ENCODE measurements at places on chromosomes 3 and 15.

DNA sequence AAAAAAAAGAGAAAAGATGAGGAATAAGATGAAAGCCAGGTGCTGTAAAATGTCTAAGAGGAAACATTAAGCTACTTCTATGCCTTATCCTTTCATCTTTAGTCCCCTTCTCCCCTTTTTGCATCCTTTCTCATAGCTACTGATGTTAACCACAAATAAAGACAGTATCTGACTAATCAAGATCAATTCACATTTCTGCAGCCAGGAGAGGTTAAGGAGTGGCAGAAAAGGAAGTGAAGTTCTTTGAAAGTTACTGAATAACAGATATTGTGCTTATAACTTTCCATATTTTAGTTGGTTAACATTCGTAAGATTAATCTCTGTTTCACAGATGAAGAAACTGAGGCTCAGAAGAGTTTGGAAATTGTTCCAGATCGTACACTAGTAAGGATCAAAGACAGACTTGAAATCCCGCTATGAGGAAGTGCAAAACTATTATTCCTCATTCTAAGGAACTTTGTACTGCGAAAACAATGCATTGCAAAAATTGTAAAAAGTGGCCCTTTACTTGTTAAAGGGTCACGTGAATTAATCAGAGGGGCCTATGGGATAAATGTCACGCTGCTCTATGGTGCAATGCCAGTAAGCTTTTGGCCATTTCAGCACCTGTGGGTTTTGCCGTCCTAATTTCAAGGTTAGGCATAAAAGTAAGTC lies 117.7 kb upstream of the GRM7 start:
- DNase-seq: no peak

GRCh38 chr3:71120012-71120411 lies 463.5 kb downstream of the FOXP1 start:
- DNase-seq: no peak

- peak; percentile 40 for DNase-seq
Observed at GRCh38 chr3:172560026-172560425, 36.8 kb upstream of the TNFSF10 start.

DNA sequence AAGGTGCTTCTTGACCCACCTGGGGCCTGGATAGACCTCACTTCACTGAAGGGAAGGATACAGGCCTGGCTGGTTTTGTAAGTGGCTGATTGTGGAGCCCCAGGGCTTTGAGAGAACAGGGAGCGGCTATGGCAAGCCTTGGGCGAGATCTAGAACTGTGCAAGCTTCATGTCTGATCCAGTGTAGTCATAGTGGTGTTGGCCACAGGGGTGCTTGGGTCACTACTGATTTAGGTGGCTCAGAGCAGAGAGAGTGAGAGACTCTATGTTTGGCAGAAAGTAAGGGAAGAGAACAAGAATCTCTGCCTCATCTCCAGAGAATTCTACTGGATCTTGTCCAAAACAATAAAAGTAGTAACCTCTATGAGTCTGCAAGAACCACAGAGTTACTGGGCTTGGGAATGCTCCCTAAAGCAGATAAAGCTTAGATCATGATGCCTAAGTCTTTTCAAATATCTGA lies 394.2 kb upstream of the EPHA3 start:
- DNase-seq: peak; percentile 33

DNA sequence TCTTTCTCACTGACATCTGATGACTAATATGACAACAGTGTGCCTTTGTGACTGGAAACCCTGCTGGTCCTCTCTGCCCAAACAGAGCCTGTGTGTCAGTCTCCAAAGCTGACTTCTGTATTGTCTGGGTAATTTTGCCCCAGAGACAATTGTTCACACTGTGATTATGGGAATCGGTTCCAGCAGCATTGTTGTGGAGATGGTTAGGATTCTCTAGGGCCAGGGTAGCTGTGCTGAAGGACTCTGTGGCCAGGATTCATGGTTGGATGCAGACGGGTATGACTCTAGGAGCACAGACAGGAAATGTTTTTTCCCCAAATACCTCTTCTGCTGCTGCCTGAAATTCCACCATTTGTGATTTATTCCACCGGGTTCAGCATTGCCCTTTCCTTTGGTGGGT lies 57.5 kb upstream of the ITGA11 start:
- DNase-seq: no peak

GRCh38 chr3:8996681-8997121 lies 33.4 kb upstream of the RAD18 start:
- no peak for DNase-seq

- DNase-seq: peak; percentile 60
Observed at GRCh38 chr15:82849556-82850512, 40.4 kb downstream of the WHAMM start.

DNA sequence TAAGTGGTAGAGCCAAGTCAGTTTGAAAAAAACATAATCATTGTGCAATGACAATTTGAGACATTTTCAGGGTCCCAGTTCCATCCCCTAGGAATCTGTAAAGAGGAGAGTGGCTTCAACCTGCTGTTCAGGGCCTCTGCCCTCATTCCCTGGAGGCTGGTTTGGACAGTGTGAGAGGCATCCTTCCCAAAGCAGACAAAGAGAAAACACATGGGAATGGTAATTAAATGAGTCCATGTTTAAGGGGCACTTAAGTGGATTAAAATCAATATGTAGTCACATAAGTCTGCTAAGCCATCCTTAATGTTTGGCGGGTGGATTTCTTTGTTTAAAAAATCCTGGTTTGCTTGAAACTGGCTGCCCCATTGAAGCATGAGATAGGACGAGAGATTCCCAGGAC lies 146.3 kb upstream of the CTDSPL start:
- DNase-seq: no peak

- DNase-seq: no peak
Observed at GRCh38 chr3:195738274-195739044, 17.7 kb downstream of the MUC20 start.

DNA sequence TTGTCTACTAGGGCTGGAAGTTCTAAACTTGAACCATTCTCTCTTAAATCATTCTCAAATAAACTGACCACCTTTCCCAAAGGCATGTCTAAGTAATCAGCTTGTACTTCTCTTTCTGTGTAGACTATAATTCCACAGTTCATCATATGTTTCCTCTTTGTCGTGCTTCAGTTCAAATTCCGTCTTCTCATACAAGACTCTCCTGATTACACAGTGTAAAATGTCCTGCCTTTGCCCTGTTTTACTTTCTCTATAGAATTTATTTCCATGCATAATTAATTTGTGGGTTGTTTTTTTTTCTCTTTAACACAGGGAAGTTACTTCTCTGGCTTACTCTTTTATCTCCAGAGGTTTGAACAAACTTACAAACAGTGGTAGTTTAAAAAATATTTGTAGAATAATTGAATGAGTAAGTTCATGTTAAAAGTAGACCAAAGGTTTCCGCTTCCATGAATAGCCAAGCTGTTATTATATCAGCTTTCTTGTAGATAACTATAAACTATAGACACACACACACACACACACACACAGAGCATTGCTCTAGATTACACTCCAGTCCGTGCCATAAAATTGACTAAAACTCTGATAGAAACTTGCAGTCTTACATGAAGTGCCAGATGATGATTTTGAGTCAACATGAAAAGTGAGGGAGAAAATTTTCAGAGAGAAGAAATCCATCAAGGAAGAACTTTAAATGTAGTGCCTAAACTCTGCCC lies 119.0 kb downstream of the SUCNR1 start:
- DNase-seq: no peak

DNA sequence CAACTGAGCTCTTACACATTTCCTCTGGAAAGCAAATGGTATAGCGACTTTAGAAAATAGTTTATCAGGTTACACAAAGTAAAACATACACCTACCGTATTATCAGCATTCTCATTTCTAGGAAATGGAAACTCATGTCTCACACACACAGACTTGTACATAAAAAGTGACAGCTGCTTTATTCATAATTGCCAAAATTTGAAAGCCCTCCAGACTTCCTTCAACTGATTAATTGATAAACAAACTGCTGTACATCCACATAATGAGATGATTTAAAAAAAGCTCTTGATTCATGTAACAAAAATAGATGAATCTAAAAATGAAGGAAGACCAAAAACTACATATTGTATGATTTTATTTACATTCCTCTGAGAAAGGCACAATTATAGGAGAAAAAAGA lies 425.5 kb downstream of the GABRG3 start:
- no peak for DNase-seq

DNA sequence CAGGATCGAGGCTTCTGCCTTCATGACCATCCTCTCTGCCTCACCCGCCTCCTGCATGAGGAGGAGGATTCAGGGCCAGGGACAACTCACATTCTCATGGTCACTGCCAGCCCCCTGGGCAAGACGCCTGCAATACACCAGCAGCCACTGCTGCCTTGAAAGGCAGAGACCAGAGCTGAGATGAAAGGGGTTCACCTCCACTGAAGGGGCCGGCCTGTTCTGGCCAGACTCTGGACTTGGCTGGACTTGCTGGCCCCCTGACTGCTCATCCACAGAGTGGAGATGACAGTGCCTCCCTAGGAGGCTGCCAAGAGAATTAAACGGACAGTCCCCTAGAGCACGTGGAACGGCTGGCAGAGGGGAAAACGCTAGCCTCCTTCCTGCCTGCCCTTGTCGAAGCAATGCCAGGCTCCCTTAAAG lies 35.2 kb downstream of the MGLL start:
- DNase-seq: no peak

- no peak for DNase-seq
Observed at GRCh38 chr15:73442421-73442820, 543 bp upstream of the REC114 start.

GRCh38 chr15:57160823-57161560 lies 215.3 kb upstream of the CGNL1 start:
- DNase-seq: no peak

- DNase-seq: no peak
Observed at GRCh38 chr3:15071699-15072098, 6.6 kb upstream of the MRPS25 start.

- no peak for DNase-seq
Observed at GRCh38 chr15:74038707-74039655, 43.4 kb downstream of the GOLGA6A start.

GRCh38 chr3:143952569-143953072 lies 19.0 kb upstream of the DIPK2A start:
- DNase-seq: no peak

DNA sequence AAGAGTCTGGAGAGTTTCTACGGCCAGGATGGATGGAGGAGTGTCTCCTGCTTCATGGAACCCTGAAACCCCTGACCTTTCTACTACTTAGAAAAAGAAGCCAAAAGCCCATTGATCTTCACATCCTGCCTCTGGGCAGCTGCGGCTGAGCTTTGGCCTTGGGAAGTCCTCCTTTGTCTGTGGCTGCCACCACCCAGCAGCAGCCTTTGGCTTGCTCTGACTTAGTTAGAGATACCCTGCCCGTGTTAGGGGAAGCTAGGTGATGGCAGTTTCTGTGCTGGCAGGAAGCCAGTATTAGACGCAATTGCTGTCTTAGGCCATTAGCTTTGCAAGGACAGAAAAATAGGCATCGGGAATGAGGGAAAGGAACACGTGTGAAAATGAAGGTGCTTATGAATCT lies 18.8 kb downstream of the APH1B start:
- no peak for DNase-seq

DNA sequence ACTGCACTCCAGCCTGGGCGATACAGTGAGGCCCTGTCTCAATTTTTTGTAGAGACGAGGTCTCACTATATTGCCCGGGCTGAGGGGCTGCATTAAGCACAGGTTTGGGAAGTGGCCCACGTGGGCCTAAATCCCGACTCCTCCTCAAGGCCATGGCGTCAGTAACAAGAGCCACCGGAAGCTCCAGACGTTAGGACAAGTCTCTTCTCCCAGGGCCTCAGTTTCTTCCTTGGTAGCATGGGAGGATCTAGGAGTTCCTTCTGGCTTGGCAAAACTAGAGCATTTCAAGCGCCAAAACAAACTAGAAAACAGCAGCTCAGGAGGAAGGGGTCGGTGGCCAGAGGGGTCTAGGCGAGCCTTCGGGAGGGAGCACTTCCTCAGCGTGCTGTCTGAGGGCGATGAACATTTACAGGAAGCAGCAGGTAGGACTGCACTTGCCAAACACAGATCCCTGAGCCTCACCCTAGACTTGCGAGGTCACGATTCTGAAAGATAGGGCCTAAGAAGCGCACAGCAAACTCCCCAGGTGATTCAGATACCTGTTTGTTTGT lies 536 bp downstream of the SNAPC5 start:
- DNase-seq: no peak

- no peak for DNase-seq
Observed at GRCh38 chr3:196208942-196209695, 2.1 kb downstream of the ZDHHC19 start.

GRCh38 chr3:28053759-28054158 lies 187.7 kb upstream of the CMC1 start:
- peak; percentile 35 for DNase-seq

- DNase-seq: no peak
Observed at GRCh38 chr3:133278260-133279043, 121.4 kb upstream of the BFSP2 start.

GRCh38 chr3:191484461-191484860 lies 23.5 kb downstream of the PYDC2 start:
- peak; percentile 66 for DNase-seq

DNA sequence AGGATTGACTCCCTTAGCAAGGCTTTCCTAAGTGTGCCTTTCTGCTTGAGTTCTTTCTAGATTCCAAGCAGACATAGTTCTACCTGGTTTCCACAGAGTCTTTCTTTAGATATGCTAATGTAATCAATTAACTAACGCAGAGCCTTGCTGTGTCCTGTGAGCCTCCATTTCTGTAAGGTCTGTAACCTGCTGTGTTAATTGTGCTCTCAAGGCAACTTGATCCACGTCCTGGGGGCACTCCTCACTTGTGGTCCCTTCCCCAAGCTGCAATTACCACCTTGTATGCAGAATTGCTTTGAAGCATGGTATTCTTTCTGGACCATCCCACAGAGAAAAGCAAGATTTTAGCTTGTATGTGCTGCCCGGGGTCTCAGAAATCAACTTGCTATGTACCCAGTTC lies 29.5 kb upstream of the THSD4 start:
- DNase-seq: no peak

- no peak for DNase-seq
Observed at GRCh38 chr3:42803414-42804105, 730 bp downstream of the HIGD1A start.

DNA sequence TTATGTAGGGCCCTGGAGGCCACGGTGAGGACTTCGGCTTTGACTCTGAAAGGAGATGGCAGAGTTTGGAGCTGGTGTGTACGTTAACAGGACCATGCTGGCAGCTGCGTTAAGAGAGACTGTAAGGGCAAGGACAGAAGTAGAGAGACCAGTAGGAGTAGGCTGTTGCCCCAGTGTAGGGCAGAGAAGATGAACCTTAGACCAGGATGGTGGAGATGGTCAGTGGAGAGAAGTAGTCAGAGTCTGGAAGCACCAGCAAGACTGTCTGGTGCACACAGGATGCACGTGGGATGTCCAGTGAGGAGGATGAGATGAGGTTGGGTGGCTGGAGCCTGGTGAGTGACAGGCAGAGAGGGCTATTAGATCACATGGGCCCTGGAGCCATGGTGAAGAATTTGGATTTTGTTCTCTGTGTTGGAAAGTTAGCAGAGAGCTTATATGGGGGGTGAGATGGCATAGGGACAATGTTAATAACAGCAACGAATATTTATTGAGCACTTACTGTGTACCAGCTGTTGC lies 150.1 kb downstream of the IGF1R start:
- DNase-seq: no peak

DNA sequence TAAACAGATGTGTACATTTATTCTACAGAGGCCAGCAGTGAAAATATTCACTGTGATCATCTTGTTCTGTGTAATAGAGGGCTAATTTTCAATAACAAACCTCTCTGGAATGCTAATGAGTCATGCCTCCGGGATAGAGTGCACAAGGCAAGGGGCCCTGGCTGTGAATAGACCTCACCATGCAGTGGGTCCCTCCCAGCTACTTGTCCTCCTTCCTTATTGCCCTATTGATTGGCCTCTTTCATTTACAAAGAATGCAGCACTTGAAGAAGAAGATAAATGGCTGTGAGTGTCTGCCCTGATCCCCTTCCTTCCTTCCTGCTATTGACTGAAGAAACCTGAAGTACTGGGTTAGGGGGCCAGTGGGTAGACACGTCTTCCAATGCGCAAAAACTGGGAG lies 436.3 kb downstream of the WDR72 start:
- DNase-seq: no peak
